H9 (cell line): ENCODE measurements at places on chromosomes 5 and 9. TPM values are rescaled to one million over a fixed set of nuclear protein-coding genes. Genes with fewer than 3 reads are reported as not detected.

The NR5A1 gene
- total RNA-seq = 0.37 and 0.46 TPM in 2 replicates

DNA sequence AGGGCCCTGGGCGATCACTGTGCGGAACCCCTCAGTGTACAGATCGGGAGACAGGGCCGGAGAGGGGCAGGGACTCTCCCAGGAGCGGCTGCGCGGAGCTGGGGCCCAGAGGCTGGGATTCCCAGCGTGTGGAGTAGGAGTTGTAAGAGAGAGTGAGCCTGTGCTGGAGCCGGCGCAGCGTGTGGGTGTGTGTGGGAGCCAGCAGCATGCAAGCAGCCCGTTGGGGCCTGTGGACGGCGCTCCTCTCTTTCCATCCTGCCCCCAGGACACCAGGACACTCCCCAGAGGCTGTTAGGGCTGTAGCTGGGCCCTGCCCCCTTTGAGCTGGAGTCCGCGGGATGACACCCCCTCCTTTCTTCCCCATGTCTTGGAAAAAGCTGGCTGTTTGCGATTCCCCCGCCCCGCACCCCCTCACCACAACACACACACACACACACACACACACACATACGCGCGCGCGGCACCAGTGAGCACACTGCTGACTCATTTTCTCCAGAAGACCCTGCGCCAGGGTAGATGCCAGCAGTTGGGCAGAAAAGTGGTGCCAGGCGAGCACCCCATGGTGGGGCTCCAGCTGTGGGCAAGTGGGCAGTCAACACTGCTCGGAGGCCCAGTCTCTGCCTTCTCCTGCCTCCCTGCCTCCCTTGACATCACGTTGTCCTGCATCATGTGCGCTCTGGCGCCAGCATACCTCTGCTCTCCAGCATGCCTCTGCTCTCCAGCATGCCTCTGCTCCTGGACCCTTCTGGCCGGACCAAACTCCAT lies 1.5 kb downstream of the COL27A1 start:
- peaks cover 10% of the 10 kb centered on the region for H3K27me3 ChIP-seq
- no peaks in the 10 kb centered on the region for H3K4me1 ChIP-seq
- H3K27ac ChIP-seq = no peak overlapping the region
- H3K4me3 ChIP-seq = peak overlapping the region; percentile 76

GRCh38 chr5:178590141-178590923 lies at the start of gene COL23A1:
Gene COL23A1, minus strand, starts transcription at chr5:178590393.
- peak within 1 kb of the TSS; percentile 88 for H3K4me3 ChIP-seq
- peaks cover 11% of the 10 kb centered on the region for H3K36me3 ChIP-seq
- DNase-seq = peak; percentile 77
- peaks cover 6% of the 10 kb centered on the region; the same call in 1 of the 2 replicates for H3K27me3 ChIP-seq
- H3K4me1 ChIP-seq = peaks cover 2% of the 10 kb centered on the region; the same call in 1 of the 2 replicates
- no peak within 1 kb of the TSS for H3K27ac ChIP-seq

GRCh38 chr9:131994364-131995125 lies 85.1 kb downstream of the MED27 start:
- H3K27me3 ChIP-seq = no peaks in the 10 kb centered on the region
- no peaks in the 10 kb centered on the region for H3K4me1 ChIP-seq
- no peak overlapping the region for H3K4me3 ChIP-seq

DNA sequence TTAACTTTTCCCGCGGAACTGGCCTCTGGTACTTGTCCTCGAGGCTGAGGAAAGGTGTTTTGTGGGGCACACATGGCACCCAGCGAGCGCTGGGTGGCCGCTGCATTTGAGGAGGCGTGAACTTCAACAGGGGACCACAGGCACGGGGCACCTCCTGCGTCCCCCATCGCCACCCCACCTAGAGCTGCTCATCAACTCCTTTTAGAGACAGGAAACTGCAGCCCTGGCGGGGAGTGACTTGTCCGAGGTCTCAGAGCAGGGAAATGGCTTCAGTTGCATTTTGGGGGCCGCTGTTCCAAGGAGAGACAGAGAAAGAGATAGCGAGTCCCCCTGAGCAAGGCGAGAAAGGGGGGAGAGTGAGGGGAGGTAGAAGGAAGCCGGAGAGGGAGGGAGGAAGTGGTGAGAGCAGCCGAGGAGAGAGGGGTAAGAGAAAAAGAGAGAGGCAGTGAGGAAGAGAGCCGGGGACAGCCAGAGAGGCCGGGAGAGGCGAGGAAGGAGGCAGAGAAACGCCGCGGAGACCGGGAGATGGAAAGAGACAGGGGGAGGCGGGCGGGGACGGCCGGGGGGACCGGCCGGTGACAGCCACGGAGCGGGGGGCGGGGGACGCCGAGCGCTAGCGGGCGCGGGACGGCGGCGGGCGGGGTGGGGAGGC lies 12.5 kb upstream of the LHX2 start:
- H3K27me3 ChIP-seq = peaks cover 86% of the 10 kb centered on the region
- no peaks in the 10 kb centered on the region for H3K36me3 ChIP-seq
- peak; percentile 54 for DNase-seq
- H3K27ac ChIP-seq = no peak overlapping the region
- 0 out of 2 replicates have a peak, but pooled peaks cover 2% of the 10 kb centered on the region for H3K4me1 ChIP-seq
- peak overlapping the region; percentile 89 for H3K4me3 ChIP-seq

DNA sequence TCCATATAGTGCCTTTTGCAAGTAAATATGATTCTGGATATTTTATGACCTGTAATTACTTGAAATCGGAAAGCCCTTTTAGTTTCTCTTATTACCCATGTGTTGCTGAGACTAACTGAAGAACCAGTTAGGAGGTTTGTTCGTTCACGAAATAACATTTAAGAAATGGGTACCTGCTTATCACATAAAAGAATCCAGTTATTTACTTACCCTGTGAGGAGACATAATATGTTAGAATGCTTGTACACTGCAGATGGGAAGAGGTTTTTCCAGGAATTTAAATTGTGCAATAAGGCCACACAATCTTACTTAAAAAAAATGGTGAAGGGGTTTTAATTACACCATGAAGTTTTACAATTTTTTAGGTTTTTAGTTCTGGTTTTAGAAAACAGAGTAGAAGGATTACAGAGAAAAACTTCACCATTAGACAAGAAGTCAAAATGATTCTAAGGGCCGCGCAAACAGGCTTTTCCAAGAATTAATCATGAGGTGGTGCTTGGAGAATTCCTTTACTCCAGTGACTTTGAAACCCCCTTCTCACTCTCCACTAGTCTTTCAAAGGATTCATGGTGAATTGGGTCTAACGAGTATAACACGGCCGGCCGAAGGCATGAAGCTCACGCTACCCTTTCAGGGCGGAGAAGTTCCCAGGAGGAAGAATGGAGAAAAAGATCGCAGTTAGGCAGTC lies 1.1 kb upstream of the PTGER4 start:
- H3K36me3 ChIP-seq = no peaks in the 10 kb centered on the region
- H3K4me1 ChIP-seq = peaks cover 5% of the 10 kb centered on the region; the same call in 1 of the 2 replicates
